ENCODE measurements at places on chromosomes 3 and 15.

GRCh38 chr3:72047221-72047871 lies 262.4 kb upstream of the PROK2 start:
- ATAC-seq, result no peak

- ATAC-seq, result no peak
Observed at GRCh38 chr15:93866948-93867347, 364.4 kb upstream of the MCTP2 start.

GRCh38 chr3:42786631-42787030 lies 13.6 kb upstream of the CCDC13 start:
- ATAC-seq, result no peak

- ATAC-seq, result no peak
Observed at GRCh38 chr15:72599855-72600464, 54.5 kb upstream of the GOLGA6B start.

DNA sequence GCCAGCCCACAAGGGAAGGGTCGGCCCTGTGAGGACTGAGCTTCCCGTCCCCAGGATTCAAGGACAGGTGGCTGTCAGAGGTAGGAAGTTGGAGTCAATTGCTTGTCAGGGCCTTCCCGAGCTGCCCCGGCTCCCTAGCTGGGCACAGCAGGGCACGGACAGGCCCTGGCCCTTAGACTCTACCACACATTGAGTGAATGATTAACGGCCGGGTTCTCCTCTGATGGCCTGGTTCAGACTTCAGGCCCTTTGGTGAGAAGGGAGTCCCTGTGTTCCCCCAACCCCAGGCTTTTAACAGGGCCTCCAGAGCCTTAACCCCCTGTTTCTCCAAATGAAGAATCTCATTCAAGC lies 16.4 kb upstream of the FGD5 start:
- ATAC-seq, result no peak

- ATAC-seq, result no peak
Observed at GRCh38 chr3:184558726-184559125, 2.9 kb upstream of the EPHB3 start.

DNA sequence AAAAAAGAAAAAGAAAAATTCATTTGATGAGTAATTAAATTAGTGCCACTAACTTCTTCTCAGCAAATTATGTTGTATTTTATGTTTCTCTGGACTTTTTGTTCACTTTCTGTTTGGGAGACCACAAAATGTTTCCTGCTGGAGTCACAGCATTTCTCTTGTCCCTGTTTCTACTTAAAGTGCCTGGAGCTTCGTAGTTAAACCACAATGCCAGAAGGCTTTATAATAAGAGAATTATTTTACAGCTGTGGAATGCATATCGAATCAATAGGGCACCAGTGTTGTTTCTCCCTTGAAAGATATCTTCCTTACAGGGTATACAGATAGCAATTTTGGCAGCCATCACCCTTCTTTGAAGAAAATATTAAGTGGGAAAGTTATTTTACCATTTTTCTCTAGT lies 3.2 kb downstream of the DTWD1 start:
- ATAC-seq, result no peak

- ATAC-seq, result no peak
Observed at GRCh38 chr3:4886448-4886847, 92.8 kb upstream of the BHLHE40 start.

DNA sequence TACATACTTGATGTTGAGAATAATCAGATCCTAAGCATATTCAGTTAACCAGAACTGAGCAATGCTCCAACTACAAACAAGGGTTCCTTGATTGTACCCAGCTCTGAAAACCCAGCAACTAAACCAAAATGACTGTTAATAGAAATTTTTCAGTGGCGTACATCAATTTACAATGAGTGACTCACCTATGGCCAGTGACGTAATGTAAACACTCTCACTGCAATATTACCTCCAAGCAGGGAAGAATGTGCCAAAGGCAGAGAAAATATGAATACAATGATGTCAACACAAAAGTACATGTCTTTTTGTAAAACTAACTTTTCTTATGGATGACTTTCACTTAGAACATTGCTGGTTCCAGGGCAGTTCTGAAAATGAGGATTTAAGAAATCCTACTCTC lies 611.3 kb downstream of the EDEM1 start:
- ATAC-seq, result no peak

DNA sequence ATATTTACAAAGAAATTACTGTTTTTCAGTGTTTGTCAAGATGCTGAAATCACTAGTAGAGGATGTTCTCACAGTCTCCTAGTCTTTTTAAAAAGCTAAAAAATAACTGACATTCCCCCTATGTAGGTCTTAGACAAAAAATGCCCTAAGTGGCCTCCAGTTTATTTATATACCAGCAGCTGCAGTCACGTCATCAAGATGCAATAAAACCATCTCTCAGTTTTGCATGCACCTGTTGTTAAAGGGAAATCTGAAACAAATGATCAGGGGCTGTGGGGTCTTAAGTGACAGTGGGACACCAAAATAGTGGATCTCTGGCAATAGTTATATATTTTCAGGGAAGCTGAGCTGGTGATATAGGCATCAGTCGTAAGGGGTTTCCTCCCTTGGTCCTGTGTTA lies 146.5 kb upstream of the ARPP21 start:
- ATAC-seq, result no peak

- no peak for ATAC-seq
Observed at GRCh38 chr3:189871418-189871817, 240.2 kb downstream of the TP63 start.
